ENCODE measurements at places on chromosomes 7 and 10.

- no peak for DNase-seq
These were observed 401.6 kb downstream of the MAGI2 start for GRCh38 chr7:79051915-79052314.

DNA sequence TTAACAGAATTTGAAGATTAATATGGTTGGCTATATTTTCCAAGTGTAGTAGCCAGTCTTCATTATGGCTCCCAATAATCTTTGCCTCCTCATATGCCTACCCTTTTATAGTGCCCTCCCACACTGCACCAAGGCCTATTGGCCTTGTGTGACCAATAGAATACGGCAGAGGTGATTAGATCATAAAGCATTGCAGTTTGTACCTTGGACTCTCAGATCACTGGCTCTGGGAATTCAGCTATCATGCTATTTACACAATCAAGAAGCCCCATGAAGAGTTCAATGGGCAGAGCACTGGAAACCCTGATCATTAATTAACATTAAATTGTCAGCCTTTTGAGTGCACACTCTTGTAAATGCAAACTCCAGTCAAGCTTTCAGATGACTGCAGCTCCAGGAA, 154.5 kb upstream of the MAGI2 start:
- DNase-seq, result no peak

GRCh38 chr10:131795761-131796160, 105.0 kb upstream of the PPP2R2D start:
- no peak for DNase-seq

GRCh38 chr7:148253629-148254028, 336.9 kb upstream of the C7orf33 start:
- DNase-seq, result no peak

GRCh38 chr7:38585572-38586354, 45.4 kb downstream of the AMPH start:
- DNase-seq, result no peak

- no peak for DNase-seq
These were observed 32.8 kb downstream of the TMEM60 start for GRCh38 chr7:77765481-77765880.

DNA sequence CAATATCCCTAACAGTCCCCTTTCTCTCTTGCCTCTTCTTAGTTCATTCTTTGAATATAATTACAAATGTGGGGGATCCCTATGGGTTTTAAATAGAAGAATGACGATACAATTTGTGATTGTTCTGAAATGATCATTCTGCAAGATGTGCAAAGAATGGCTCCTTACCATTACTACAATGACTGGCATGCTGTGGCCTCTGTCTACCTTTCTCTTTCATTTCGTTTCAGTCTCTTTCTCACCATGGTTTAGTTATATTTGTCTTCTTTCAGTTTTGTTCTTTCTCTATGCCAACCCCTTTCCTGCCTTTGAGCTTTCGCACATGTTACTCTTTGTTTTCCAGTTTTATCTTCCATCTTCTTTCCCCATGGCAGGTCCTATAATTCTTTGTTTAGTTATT, 176.5 kb downstream of the SUGCT start:
- no peak for DNase-seq

DNA sequence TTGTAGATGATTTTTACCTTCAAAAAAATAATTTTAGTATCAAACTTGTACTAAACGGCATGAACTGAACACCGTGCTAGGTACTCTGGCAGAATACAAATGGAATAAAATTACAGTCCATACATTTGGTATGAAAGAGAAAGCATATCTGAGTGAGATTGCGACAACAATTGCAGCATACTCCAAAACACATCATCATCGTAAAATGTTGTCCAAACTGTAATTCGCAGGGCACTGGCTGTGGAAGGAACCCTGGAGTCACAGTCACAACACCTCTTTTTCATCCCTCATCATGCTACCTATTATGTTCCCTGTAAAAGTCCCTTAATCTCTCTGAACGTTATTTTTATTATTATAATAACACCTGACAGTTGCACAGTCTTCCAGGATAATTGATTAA, 13.5 kb downstream of the CREM start:
- no peak for DNase-seq

GRCh38 chr7:11592699-11593098, 239.3 kb downstream of the THSD7A start:
- DNase-seq, result no peak

- DNase-seq, result no peak
These were observed 15.0 kb upstream of the CXCL12 start for GRCh38 chr10:44399659-44400451.

- no peak for DNase-seq
These were observed 812 bp downstream of the PROSER2 start for GRCh38 chr10:11823989-11824346.

GRCh38 chr10:97510686-97511085, 12.0 kb downstream of the UBTD1 start:
- no peak for DNase-seq

DNA sequence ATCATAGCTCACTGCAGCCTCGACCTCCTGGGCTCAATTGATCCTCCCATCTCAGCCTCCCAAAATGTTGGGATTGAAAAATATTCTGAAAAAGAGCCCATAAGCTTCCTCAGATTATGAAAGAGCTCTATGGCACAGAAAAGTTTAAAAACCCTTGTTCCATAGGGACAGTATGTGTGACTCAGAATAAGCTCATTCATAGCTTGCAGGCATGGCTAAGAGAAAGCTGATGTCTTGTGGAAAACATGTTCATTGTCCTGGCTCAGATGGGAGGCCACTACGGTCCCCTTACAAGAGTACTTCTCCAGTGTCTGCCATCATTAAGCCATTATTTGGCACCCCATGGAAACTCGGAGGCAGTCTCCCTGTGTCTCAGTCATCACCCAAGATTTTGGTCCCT, 64.0 kb downstream of the CCDC3 start:
- no peak for DNase-seq

GRCh38 chr7:93551063-93551895, 23.2 kb downstream of the CALCR start:
- peak; percentile 50 for DNase-seq

- DNase-seq, result no peak
These were observed 12.2 kb downstream of the MDFIC start for GRCh38 chr7:114934086-114934485.

DNA sequence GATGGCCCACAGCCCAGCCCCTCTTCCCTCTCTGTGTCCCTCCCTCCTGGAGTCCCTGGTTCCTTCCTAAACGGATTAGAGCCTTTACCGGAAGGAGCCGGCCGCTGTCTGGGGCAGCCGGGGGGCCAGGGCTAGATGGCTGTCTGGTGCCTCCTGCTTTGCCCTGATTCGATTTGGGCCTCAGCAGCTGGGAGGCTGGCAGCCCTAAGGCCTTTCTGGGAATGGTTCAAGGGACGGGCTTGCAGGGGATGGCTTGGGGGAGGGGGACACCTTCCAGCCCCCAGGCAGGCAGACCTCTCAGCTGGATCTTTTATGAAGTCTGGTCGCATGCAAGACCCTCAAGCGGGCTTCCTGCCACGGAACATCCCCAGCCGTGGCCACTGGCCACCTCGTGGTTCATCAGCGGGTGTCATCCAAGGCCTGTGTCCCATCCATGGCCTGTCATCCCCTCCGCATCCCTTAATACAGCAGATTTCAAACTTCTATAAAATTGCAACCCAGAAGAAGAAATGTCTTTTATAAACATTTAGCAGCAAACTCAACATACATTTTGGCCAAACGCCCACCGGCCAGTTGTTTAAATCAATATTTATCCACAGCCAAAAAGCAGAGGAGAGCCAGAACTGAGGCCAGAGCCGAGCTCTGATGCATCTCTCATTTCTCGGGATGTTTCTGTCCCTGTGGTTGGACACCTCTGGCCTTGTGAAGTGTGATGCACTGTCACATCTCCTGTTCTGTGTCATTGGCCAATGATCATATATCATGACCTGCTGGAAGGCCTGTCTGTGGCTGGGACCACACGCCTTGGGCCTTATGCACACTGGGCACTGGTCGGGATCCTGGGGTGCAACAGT, 52.0 kb downstream of the GTF2IRD1 start:
- DNase-seq, result no peak

DNA sequence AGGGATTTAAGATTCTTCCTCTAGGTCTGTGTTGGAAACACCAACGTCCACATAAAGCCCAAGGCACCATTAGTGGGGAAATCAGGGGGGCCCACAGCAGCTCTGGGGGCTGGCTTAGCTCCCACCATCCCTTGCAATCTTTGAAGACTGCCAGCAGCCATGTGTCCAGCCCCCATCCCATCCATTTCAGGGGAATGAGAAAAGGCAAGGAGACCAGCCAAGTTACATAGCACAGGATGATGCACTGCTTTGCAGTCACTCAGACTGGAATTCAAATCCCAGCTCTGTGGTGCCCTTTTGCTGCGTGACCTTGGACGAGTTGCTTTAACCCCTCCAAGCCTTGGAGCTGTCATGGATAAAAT, 108.9 kb upstream of the ZMIZ1 start:
- no peak for DNase-seq

- no peak for DNase-seq
These were observed 11.8 kb downstream of the CEP41 start for GRCh38 chr7:130429019-130429418.

DNA sequence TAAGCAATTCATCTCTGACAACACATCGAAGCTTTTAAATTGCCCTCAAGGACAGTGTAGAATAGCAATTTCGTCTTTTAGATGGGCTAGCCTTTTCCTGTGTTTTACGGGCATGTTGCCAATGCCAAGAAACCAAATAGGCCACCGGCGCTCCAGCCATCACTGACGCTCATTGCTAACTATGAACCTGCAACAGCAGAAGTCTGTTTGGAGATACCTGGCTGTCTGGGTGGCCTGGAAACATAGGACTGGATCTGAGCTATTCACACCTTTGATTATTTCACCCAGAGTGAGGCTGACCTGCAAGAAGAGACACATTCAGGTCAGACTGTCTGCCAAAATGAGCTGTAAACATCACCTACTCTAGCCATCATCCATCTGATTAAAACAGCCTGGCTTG, 12.0 kb downstream of the KPNA7 start:
- no peak for DNase-seq

- DNase-seq, result no peak
These were observed 10.7 kb upstream of the GPR146 start for GRCh38 chr7:1033546-1034145.

GRCh38 chr10:76451911-76452310, 1020.5 kb downstream of the LRMDA start:
- peak; percentile 60 for DNase-seq
